ENCODE measurements at places on chromosomes 5 and 9.
A peak's percentile ranks its signal among the peaks of the same experiment; 100 is the strongest.

GRCh38 chr9:94144394-94144793, 60.1 kb downstream of the PTPDC1 start:
- DNase-seq: no peak

- peak; percentile 61 for DNase-seq
Observed at GRCh38 chr9:136886610-136887597, 588 bp downstream of the TRAF2 start.

DNA sequence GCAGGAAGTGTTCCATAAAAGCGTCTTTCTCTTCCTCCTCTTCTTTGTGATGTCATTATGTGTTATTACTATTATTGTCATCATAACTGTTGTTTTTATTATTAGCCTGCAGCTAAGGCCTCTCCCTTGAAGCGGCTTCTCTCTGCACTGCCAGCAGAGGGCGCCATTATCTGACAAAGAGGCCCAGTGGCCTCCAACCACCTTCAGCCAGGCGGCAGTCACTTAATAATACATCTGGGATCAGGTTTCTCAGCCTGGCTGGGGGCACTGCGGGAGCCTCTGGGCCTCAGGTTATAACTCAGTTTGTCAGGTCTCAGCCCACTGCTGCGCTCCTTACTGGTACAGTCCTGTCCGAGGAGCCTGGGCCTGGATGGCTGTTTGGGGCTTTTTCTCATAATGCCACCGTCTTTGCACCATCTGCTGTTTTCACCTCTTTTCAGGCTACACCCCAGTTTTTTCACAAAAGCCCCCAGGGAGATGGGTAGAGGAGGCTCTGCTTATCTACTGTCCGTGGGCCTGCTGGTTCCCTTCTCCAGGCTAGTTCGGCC, 281.9 kb downstream of the NSG2 start:
- DNase-seq: peak; percentile 27

- no peak for DNase-seq
Observed at GRCh38 chr9:113774963-113775362, 101.1 kb upstream of the ZNF618 start.

- DNase-seq: peak; percentile 27
Observed at GRCh38 chr9:19471737-19472648, 63.2 kb downstream of the ACER2 start.

DNA sequence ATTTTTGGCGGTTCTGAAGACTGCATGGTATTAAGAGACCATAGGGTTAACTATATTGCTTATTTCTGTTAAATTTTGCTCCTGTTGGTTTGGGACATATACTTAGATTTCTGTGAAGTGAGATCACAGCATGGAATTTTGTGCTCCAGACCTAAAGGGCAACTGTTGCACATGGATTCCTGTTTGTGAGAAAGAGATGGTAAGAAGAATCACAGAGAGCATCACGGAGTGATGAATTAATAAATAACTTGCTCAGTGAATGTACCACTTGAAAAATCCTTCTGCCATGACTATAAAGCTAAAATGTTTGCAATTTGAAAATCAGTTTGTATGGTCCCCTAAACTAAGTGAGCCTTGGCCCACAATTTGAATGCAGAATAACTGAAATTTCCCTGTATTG, 4.5 kb downstream of the PSAT1 start:
- DNase-seq: no peak

DNA sequence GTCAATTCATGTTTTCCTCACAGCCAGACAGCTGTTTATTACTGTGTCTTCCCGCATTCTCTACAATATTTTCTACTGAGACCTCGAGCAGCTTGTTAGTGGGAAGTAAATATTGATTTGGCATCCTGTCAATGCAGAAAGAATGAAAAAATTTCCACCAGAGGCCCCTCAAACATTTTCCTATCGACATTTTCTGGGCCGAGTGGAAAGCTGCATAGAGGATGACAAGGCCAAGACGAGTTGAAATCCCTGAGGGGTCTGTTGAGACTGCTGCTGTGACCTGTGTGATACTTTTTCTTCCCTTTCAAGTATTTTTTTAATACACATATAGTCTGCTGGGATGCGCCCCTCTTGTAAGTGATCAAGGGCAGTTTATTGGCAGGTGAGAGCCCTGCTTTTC, 91.4 kb upstream of the SH3GL2 start:
- no peak for DNase-seq

GRCh38 chr5:43338862-43339261, 25.6 kb upstream of the HMGCS1 start:
- DNase-seq: no peak

- DNase-seq: no peak
Observed at GRCh38 chr5:157484768-157485167, 24.8 kb downstream of the NIPAL4 start.

- no peak for DNase-seq
Observed at GRCh38 chr5:180649297-180650039, at the start of gene FLT4. FLT4 (minus strand) TSS chr5:180649600; CDS start chr5:180649545, 55 bp downstream.

DNA sequence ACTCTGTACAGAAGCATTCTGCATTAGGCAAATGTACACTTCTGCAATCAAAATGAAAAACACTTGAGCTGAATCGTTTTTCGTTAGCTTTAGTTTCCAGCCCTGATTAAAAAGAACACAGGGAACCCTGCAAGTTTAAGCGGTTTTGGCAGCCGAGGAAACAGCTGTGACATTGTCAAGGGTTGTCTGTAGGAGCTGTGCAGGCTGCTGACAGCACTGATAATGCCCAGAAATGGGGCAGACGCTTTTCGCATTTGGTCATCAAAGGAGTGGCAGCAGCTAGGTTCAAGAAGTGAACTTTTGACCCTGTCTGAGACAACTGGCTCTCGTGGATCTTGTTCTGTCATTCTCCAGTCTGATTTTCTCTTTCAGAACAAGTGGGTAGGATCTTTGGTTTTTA, 165.6 kb upstream of the CCDC152 start:
- DNase-seq: no peak

- DNase-seq: no peak
Observed at GRCh38 chr9:120032639-120033038, 547.3 kb downstream of the CDK5RAP2 start.

- DNase-seq: no peak
Observed at GRCh38 chr9:99783799-99784198, 37.9 kb upstream of the NR4A3 start.

DNA sequence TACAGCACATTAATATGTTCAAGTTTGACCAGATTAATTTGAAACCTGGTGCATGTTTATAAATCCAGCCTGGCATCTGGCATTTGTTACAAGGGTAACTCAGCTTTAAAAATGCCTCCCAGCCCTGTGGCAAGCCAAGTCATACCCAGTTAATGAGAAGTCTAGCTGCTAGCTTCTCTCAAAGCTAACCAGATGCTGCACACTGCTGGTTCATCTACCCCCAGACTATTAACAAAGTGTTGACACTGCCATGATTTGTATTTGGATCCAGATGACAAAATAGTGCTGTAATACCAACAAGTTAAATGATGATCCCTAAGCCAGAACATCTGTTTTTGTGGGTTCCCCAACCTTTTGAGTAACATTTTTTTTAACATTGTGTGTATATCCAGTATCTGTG, 573.7 kb upstream of the DAB2 start:
- no peak for DNase-seq

- no peak for DNase-seq
Observed at GRCh38 chr9:132986114-132986513, 7.6 kb downstream of the GFI1B start.

- no peak for DNase-seq
Observed at GRCh38 chr5:40410231-40410861, 269.4 kb upstream of the PTGER4 start.

DNA sequence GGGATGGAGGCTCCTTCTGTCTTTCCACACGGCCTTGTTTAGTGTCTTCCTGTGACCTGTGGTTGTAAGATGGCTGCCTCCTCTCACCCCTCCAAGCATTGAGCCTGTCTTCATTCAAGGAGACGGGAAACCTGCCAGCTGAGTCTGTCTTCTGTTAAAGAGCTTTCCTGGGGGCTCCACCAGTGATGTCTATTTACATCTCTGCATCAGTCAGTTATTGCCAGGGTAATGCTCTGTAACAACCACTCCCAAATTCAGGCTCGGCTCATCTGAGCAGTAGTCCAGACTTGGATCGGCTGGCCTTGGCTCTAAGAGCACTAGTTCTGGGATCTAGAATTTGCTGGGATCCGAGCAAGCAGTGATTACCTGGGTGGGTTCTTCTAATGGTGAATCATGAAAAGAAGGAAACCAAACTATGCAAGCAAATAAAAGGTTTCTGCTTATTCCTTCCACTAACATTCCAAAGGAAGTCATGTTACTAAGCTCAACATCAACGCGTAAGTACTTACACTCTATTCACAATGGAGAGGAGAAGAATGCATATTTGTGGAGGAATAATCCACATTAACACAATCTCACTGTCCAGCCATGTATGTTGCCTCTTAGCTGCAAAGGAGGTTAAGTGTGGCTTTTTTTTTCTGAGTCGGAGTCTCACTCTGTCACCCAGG, 61.7 kb downstream of the GALNT12 start:
- no peak for DNase-seq

GRCh38 chr5:137367951-137368350, 131.2 kb downstream of the SPOCK1 start:
- DNase-seq: no peak

DNA sequence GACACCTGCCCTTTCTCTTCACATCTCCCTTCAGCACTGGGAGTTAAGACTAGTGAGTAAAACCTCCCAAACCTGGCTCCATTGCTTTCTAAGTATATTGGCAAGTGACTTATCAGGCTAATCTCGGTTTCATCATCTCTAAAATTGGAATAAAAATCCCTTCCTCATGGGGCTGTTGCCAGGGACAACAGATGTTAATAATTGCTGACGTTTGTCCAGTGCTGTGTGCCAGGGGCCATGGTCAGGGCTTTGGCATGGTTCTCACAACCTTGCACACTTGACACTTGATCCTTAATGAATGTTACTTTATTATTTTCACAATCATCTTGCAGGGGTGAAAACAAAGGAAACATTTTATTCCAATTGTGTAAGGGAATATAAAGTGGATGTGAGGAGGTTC, 1262.0 kb upstream of the WWC1 start:
- DNase-seq: no peak

DNA sequence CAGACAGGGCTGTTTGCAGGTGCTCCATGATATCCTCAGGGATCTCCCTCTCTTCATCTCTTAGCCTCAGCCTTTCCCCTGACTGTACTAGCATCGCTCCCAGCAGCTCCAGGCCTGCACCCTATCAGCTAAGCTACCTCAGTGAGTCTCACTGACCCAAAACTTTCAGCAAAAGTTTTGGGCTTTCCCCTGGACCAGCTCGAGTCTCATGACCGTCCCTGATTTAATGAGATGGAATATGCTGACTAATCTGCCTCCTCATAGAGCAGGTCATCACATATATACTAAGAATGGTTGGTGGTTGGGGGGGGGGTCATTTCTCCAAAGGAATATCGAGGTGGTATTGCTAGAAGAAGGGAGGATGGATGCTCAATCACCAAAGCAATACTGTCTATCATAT, 151.5 kb downstream of the NR3C1 start:
- DNase-seq: no peak

DNA sequence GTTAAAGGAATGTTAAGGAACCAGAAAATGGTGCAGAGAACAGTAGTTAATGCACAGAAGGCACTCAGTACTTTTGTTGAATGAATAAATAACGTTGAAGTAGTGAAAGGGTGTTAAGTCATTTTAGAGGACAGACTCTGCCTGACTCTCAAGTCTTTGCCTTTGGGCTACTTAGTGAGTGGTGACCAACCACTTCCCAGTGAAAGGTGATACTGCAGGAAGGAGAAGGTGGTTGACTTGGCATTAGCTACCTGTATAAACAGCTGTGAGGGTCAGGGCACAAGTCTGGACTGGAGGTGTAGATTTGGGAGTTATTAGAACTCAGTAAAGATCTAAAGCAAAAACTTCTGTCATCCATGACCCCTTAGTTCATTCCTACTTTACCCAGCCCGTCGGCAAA, 4.9 kb upstream of the SHB start:
- DNase-seq: no peak

Measured in GM06990 (cell line).